ENCODE measurements at places on chromosomes 5 and 9.

DNA sequence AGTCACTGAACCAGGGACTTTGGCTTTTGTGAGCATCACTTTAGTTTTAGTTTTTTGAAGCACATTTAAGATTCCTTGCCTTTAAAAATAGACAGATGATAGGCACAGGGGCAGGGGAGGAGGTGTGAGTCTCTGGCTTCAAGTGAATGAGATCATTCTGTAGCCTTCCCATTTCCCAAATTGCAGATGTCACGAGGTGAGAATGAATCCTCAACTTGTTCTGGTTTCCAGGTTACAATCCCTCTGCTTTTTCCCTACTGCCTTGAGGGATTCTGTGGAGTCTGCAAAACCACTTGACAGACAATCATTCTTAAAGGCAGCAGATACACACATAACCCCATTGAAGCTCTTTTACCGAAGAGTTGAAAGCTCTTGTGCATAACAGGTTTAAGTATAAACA lies 332.4 kb downstream of the DMAC1 start:
- no peak for DNase-seq

DNA sequence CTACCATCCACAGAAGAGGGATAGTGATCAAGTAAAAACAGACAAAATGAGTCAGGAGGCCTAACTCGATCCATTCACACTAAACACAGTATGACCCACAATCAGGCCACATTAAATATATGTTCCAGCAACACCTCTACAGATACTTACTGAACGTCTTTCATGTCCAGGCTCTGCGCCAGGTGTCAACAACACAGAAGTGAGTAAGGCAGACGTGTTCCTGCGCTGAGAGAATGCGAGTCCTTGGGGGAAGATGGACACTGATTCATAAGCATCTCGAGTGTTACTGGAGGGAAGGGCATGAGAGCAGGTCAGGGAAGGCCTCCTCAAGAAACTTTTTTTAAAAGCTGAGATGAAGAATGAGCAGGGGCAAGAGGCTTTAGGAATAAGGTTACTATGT lies 164.3 kb upstream of the CLINT1 start:
- DNase-seq: no peak

- DNase-seq: no peak
Observed at GRCh38 chr5:122665051-122665450, 109.8 kb upstream of the SNX2 start.

DNA sequence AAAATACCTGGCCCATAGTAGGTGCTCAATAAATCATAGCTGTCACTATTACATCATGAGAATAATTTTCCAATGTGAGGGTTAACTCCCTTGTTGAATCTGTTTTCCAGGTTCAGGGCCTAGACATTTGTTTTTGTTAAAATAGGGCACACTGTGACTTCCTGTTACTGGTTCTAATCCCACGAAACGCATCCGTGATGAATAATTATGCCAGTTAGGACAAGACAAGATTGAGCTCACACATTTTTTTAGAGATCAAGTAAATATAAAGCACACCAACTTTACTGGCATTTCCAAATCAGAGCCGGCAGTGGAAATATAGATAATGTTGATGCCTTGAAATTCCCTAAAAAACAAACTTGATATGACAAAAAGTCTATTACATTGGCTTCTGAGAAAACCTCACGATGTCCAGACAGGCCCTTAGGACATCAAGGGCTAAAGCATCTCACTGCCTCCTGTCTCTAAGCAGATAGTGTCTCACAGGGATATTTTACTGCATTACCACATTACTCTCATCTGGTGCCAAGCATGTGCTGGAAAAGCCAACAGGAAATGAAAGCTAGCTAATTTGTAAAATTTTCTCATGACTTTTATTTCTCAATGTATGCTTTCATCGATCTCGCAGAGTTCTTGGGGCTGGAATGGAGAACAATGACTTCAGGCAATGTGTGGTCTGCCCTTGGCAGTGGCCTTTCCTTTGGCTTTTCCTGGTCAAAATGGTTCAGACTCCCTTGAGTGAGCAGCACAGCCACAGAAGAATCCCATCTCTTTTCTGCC lies 414.3 kb upstream of the PAPPA start:
- DNase-seq: no peak

DNA sequence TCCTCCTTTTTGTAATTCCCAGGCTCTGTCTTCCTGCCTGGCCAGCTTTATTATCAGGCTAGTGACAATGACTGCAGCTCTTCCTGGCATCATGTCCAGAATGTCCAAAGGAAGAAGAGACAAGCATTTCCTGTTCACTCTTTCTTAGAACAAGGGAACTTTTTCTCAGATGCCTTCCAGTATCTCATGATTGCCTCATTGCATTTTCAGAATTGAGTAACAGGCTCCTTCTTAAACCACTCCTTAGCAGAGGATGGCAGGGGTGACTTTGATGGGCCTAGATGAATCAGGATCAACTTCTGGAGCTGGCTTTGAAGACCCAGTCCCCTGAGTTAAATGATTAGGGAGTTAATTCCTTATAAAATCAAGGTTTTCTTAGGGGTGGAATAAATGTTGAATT lies 92.9 kb upstream of the RASGRF2 start:
- DNase-seq: no peak

DNA sequence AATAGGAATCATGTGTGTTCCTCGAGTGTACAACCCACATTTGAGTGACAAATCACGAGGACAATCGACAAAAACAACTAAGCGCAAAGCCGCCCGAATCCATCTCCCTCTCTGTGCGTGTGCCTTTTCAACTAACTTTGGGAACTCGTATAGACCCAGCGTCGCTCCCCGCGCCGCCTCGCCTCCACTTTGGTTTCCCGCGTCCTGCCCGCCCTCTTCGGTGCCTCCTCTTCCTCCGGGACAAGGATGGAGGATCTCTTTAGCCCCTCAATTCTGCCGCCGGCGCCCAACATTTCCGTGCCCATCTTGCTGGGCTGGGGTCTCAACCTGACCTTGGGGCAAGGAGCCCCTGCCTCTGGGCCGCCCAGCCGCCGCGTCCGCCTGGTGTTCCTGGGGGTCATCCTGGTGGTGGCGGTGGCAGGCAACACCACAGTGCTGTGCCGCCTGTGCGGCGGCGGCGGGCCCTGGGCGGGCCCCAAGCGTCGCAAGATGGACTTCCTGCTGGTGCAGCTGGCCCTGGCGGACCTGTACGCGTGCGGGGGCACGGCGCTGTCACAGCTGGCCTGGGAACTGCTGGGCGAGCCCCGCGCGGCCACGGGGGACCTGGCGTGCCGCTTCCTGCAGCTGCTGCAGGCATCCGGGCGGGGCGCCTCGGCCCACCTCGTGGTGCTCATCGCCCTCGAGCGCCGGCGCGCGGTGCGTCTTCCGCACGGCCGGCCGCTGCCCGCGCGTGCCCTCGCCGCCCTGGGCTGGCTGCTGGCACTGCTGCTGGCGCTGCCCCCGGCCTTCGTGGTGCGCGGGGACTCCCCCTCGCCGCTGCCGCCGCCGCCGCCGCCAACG lies at the start of gene GPR150:
TSS of gene GPR150 (plus strand) at position 58 of the 840 bp plus-strand sequence. CDS start at position 247, 189 bp downstream.
- DNase-seq: peak; percentile 37

- no peak for DNase-seq
Observed at GRCh38 chr9:126504086-126504976, 109.4 kb upstream of the LMX1B start.

DNA sequence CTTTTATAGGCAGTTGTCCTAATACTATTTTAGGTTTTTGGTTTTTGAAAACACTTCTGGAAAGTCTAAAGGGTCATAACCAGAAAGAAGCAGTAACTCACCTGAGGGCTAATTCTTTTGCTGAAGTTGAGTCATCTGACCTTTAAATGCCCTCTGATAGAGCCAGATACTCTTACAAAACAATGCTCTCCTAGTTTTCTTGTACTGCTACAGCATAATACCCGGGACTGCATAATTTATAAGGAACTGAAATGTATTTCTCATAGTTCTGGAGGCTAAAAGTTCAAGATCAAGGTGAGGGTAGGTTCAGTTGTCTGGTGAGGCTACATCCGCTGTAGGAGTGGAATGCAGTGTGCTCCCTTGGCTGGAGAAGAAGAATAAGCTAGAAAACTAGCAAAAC lies 670.3 kb downstream of the TLE4 start:
- DNase-seq: no peak

GRCh38 chr5:1421521-1422341 lies 23.5 kb downstream of the SLC6A3 start:
- no peak for DNase-seq

- DNase-seq: no peak
Observed at GRCh38 chr9:133527444-133527920, 2.7 kb upstream of the MYMK start.

DNA sequence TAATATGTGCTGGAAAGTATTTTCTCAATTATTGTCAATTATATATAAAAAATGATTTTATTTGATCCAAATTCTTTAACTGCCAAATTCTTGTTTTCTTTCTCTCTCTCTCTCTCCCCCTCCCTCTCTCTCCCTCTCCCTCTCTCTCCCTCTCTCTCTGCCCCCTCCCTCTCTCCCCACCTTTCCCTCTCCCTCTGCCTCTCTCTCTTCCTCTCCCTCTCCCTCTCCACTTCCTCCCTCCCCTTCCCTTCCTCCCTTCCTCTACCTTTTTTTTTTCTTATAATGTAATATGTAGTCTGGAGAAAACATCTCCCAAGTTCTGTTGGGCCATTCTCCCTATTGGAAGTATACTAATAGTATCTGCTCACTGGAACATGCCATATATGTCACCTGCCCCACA lies 6.4 kb upstream of the RFX3 start:
- no peak for DNase-seq

GRCh38 chr5:163564321-163564938 lies 59.0 kb downstream of the MAT2B start:
- peak; percentile 43 for DNase-seq

- DNase-seq: no peak
Observed at GRCh38 chr9:94973451-94973941, 247.0 kb downstream of the AOPEP start.
